Stimulated activated CD4-positive, alpha-beta T cell treated with anti-CD3 and anti-CD28 coated beads, Interleukin-12 subunit alpha, Interleukin-12 subunit beta, amount 100 ng/mL, for 48 hours (primary cell): ENCODE measurements at places on chromosomes 7 and 10.

DNA sequence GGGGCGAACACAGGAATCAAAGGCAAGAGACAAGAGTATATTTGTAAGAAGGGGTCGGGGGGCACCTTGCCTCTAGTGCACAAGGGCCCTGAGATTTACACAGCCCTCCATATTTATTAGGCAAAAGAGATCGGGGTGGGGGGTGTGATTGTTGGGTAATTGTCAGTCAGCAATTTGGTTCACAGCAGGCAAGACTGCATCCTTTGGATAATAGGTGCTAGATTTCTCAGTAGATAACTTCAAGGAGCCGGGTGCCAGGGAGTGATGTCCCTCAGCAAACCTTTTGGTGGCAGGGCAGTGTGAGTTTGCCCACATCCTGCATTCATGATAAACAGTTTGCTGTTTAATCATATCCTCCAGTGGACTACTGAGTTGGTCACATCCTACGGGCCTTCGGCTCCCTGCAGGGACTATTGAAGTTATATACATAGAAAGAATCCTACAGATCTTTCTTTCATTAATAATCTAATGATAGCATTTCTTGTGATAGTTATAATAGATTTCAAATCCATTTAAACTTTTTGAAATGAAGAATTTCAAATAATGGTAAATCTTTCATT lies 178.5 kb downstream of the GNAI1 start:
- no peak for DNase-seq

DNA sequence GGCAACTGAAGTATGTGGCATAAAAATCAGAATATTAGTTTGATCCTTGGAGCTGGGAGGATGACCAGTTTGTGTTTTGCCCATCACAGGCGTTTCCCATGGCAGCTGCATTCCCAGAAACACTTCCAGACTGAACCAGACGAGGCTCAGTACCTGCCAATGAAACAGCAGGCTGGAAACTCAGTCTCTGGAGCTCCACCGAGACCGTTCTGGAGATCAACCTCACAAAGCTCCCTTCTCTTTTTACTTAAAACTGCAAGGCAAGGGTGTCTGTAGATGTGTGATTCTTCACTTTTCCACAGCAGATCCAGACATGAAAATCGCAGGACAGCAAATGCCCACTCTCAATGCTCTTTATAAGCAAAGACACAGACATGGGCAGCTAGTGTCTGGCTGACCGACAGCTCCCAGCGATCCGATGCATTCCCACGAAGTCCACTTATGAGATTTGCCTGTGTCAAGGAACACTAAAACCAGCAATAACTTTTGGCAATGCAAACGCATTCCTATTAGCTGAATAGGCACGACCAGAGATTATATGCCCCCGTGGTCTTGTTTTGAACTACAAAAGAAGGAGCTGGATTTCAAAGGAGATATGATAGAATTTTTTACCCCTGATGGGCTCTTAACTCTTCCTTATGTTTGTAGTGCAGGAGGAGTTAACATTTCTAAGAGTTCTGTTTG lies 72.6 kb downstream of the ADAM12 start:
- DNase-seq: no peak

DNA sequence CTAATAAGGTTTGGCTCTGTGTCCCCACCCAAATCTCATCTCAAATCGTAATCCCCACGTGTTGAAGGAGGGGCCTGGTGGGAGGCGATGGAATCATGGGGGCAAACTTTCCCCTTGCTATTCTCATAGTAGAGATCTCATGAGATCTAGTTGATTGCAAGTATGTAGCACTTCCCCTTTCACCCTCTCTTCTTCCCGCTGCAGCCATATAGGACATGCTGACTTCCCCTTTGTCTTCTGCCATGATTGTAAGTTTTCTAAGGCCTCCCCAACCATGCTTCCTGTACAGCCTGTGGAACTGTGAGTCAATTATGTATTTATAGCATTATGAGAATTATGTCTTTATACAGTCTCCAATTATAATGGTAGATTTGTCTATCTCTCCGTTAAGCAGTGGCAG lies 594.5 kb downstream of the ACTR3B start:
- DNase-seq: no peak

GRCh38 chr10:44607116-44607515 lies 222.2 kb upstream of the CXCL12 start:
- DNase-seq: no peak

DNA sequence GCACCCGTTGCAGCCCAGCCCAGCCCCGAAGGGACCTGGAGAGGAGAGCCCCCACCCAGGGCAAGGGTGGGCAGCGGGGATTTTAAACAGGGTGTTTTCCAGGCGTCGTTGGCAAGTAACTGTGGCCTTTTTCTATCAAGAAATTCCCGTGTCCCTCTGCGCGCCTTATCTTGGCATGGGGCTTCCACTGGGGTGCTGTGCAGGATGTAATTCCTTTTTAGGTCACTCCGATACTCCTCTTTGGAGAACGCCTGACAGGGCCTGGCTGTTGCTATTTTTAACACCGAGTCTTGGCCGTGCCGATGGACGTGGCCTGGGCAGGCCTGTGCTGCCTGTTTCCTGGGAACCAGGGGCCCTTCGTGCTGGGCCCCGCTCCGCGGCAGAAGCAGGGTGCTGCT lies 93.8 kb downstream of the INPP5A start:
- DNase-seq: no peak

DNA sequence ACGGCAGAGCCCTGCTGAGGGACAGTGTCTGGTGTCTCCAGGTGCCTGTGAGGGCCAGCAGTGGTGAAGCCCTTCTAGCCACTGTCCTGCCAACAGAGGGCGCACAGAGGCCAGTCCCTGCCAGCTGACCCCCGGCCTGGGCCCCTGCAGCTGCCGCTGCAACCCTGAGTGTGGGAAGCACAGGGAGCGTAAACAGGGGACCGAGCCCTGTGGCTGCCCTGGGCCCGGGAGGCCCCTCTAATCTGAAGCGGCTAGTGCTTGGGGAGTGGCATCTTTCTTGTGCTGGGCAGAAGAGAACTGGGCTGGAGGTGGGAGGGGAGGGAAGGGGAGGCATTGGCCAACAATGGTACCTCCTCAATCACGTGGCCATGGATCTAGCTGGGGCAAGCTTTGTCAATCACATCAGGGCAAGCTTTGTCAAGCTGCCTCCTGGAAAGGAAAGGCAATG lies 34.6 kb downstream of the TRIM8 start:
- no peak for DNase-seq

DNA sequence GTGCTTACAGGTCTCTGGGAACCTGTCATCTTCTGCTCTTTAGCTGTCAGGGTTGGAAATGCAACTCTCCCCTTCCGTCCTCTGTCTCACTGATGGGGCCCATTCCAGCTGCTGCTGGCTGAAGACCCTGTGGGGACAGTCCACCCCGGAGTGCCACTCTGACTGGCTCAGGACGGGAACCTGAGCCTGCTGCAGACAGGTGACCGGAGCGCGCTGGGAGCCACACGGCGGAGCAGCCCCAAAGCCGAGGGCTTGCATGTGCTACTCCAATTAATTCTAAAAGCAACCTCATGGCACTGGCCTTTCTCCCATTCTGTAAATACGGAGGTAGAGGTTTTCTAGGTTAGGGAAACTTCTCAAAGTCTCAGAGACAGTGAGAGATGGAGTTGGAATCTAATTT lies 223.5 kb upstream of the PITRM1 start:
- DNase-seq: no peak

DNA sequence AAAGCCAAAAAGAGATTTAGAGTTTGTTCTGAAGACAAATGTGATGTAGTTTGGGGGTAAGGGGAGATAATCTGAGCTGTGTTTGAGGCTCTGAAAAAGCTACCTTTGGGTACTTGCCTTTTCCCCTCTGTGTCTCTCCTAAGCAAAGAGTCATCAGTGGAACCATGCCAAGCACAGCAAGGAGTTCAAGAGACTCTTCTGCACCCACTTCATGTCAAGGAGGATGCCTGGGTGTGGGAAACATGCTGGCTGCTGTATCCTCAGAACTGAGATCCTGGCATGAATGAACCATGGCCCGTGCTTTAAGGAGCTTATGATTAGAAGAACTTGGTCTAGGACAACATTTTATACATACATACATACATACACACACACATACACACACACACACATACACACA lies 142.9 kb downstream of the NOC3L start:
- DNase-seq: no peak

GRCh38 chr7:106070567-106071254 lies 41.4 kb downstream of the SYPL1 start:
- DNase-seq: no peak

DNA sequence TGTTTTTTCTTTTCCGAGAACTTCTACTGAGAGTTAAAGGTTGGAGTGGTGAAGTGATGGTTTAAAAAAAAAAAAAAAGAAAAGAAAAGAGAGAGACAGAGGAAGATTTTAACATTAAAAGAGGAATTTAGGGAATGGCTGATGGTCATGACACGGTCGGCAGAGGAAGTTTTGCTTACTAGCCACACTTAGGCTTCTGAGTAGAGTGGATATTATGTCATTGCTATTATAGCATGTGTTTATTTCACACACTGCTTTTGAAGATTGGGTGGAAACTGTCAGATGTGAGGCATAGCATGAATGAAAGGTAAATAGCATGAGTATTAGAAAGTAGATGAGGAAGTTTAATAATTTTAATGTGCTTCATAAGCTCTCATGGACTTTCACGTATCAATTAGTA lies 2.5 kb downstream of the KAT6B start:
- no peak for DNase-seq

GRCh38 chr10:12783293-12783692 lies 218.2 kb downstream of the CCDC3 start:
- no peak for DNase-seq
